Cerebellum (tissue), 4 donors: ENCODE measurements at places on chromosomes 12 and 14. TPM values are rescaled to one million over a fixed set of nuclear protein-coding genes. Genes with fewer than 3 reads are reported as not detected.

The HAL gene
- total RNA-seq, result 0.73 TPM

The LHX5 gene
- 10.2 TPM for total RNA-seq

The RASAL1 gene
- 0.27 TPM for total RNA-seq

The ANO4 gene
- 44.3 TPM for total RNA-seq

The SIX4 gene
- total RNA-seq, result 1.3 TPM

The PRICKLE1 gene
- total RNA-seq, result 19.0 TPM

The RAB21 gene
- total RNA-seq, result 15.7 TPM

The PAH gene
- 1.2 TPM for total RNA-seq

The KLRC1 gene
- total RNA-seq, result not detected

The SLC10A1 gene
- total RNA-seq, result not detected

The SMIM41 gene
- total RNA-seq, result 0.18 TPM

The SYT1 gene
- 128 TPM for total RNA-seq

The E2F7 gene
- total RNA-seq, result 9.3 TPM

The CCDC38 gene
- not detected for total RNA-seq

The KCNA5 gene
- 2.9 TPM for total RNA-seq
